ENCODE measurements at places on chromosomes 13 and 19.

GRCh38 chr13:55577847-55578210 lies 1562.9 kb upstream of the PRR20A start:
- H3K4me3 ChIP-seq, result no peak overlapping the region
- no peaks in the 10 kb centered on the region for H3K27me3 ChIP-seq

- H3K36me3 ChIP-seq, result no peaks in the 10 kb centered on the region
- no peaks in the 10 kb centered on the region for H3K27me3 ChIP-seq
These were observed 155.2 kb downstream of the DPF1 start for GRCh38 chr19:38068826-38069225.

DNA sequence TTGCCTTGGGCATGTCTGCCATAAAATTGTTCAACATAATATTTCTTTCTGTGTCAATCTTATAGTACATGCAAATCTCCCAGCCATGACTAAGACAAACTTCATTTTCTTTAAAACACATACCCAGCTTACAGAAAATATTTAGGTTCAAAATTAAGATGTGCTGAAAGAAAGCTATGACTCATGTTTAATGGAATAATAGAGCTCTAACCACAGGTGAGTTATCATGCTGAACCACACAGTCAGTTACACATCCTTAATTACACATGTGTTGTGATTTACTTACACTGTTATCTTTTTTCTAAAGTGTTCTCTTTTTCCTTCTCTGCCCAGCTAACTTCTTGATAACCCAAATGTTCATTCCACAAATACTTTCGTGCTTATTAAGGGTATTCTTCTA lies 1831.2 kb downstream of the OLFM4 start:
- H3K27ac ChIP-seq, result no peak overlapping the region
- no peak for DNase-seq
- no peaks in the 10 kb centered on the region for H3K36me3 ChIP-seq

DNA sequence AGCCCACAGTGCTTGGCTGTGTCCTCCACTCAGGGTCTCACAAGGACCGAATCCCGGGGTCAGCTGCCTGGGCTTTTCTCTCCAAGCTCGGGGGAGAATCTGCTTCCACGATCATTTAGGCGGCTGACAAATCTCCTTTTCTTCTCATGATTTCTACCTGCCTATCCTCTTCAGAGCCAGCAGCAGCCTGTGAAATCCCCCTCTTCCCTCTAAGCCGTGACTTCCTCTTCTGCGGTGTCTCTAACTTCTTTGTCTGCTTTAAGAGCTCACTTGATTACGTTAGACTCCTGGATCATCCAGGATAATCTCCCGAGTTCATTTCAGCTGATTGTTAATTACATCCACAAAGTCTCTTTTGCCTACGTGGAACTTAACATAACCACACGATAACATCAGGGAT lies 22.5 kb upstream of the ZNF845 start:
- no peaks in the 10 kb centered on the region for H3K27me3 ChIP-seq
- no peaks in the 10 kb centered on the region for H3K4me1 ChIP-seq
- DNase-seq, result no peak
- H3K4me3 ChIP-seq, result no peak overlapping the region
- no peaks in the 10 kb centered on the region for H3K36me3 ChIP-seq

DNA sequence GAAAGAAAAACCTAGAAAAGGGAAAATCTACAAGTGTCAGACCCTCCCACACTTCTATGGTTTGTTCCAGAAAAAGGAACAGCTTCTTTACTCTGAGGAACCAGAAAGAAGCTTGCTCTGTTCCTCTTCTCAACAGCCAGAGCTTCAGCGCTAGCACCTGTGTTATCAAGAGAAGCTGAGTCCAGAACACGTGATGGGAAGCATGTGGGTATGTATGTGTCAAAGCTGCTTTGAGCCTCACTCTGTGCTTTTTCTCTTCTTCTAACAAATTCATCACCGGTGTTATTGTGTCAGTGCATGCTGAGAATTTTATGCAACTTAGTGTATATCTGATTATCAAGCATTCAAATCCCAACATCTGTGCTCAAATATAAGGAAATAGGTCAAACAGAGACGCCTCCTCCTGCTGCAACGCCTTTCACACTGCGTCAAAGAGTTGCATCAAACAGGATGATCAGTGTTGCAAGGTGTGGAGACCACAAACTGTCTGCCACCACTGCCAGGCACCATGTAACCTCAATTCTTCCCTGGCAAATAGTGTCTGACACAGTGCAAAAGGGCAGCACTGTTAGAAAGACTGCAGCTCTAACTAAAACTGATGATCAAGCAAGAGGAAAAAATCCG lies 83.9 kb downstream of the LRRC63 start:
- no peaks in the 10 kb centered on the region for H3K36me3 ChIP-seq
- DNase-seq, result peak; percentile 40
- peaks cover 7% of the 10 kb centered on the region for H3K4me1 ChIP-seq
- no peak overlapping the region for H3K27ac ChIP-seq
- H3K27me3 ChIP-seq, result no peaks in the 10 kb centered on the region
- no peak overlapping the region for H3K4me3 ChIP-seq

DNA sequence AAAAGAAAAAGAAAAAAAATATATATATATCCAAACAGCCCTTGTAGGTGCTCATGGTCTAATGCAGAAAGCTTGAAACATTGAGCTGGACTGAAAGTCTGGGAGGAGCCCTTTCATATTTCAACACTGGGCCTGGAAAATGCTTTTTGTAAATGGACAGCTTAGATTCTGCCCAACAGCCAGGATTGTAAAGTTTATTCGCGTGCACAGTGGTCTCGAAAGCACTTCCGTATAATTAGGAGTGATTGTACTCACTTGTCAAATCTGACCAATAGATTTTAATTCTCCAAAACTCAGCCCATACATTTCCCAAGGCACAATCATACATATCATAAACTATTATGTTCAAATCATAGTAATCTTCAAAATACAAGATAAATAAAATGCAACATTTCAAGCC lies 260.1 kb downstream of the COL4A1 start:
- H3K27me3 ChIP-seq, result no peaks in the 10 kb centered on the region
- no peak for DNase-seq
- no peak overlapping the region for H3K27ac ChIP-seq
- H3K4me1 ChIP-seq, result no peaks in the 10 kb centered on the region

- H3K4me3 ChIP-seq, result no peak within 1 kb of the TSS
- no peak within 1 kb of the TSS for H3K27ac ChIP-seq
- no peaks in the 10 kb centered on the region for H3K36me3 ChIP-seq
- H3K4me1 ChIP-seq, result peaks cover 25% of the 10 kb centered on the region
- peak; percentile 79 for DNase-seq
These were observed at the start of gene GSX1 for GRCh38 chr13:27792393-27793218. TSS of gene GSX1 (plus strand) at chr13:27792483. CDS start at chr13:27792691, 208 bp downstream.

GRCh38 chr13:46039411-46040182 lies 12.9 kb downstream of the ZC3H13 start:
- H3K36me3 ChIP-seq, result no peaks in the 10 kb centered on the region
- no peak overlapping the region for H3K27ac ChIP-seq
- no peaks in the 10 kb centered on the region for H3K27me3 ChIP-seq

DNA sequence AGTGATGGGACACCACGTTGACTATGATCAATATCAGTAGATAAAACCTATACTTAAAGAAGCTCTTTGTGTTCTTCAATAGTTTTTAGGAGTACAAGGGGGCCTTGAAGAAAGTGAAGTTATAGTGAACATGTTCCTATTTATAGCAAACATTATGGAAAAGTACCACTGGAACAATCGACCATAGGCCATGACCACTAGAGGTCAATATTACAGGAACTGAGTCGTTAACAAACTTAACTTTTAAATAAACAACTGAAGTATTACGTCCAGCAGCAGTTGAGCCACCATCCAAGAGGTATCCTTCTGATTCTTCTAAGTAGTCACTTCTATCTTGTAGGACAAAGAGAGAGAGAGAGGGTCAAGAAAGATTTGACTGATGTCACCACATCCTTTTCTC lies 391.0 kb upstream of the SLITRK5 start:
- H3K27ac ChIP-seq, result no peak overlapping the region
- no peaks in the 10 kb centered on the region for H3K36me3 ChIP-seq
- no peaks in the 10 kb centered on the region for H3K27me3 ChIP-seq
- no peak for DNase-seq
- no peak overlapping the region for H3K4me3 ChIP-seq

DNA sequence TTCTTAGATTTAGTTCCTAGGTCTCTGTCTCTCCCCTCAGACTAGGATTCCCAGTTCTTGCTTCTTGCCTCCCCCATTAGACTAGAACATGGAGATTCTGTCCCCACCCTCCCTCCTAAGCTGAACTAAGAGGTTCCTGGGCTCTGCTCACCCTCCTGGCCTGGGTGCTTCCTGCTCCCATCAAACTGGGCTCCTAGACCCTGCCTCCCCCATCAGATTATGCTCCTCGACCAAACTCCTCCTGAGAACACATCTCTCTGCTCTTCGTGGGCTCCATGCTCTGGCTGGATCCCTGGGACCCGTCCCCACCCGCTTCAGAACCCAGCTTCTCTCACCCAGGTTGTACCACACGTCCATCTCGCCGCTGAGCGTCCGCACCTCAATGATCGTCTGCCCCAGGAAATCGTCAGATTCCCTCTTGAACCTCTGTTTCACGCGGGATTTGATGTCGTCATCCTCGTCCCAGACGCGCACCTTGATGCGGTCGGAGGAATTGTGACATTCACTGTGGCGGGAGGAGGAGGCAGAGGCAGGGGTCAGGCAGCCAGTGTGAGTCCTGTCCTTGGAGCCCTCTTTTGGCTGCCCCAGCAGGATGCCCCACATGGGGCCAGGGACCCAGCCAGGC lies 42.7 kb downstream of the UNC13A start:
- H3K27me3 ChIP-seq, result no peaks in the 10 kb centered on the region
- no peak for DNase-seq
- H3K27ac ChIP-seq, result no peak overlapping the region

DNA sequence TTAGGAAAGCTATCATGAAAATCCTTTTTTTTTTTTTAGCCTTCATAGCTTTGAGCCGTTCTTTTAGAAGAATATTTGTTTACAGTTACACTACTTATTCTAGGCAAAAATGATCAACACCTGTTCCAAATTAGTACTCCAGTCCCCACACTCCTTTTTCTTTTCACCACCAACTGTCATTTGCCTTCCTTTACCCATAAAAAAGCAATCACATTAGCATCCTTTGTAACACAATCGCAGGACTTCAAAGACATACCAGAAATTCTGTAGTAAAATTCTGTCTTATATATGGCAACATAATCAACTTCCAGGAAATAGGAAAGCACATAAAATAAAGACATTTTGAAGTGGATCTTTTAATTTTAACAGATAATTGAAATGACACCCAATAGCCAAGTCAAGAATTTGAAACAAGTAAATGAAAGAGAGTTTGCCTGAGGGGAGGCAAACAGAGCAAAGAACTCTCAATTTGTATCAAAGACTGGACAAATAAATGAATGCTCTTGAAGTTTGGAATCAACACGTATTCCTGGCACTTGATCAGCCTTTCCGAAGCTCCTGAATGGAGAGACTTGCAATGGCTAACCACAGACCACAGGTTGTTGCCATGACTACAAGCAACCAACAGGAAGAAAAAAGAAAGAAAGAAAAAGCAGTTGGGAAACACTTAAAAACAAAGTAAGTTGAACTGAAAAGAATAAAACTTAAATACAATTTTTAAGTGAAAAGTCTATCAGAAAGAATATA lies 206.8 kb downstream of the PCDH9 start:
- H3K4me3 ChIP-seq, result no peak overlapping the region
- H3K27me3 ChIP-seq, result no peaks in the 10 kb centered on the region

GRCh38 chr13:28440774-28441504 lies 54.0 kb downstream of the FLT1 start:
- no peaks in the 10 kb centered on the region for H3K36me3 ChIP-seq
- no peak for DNase-seq
- H3K4me3 ChIP-seq, result no peak overlapping the region
- no peak overlapping the region for H3K27ac ChIP-seq
- no peaks in the 10 kb centered on the region for H3K27me3 ChIP-seq

GRCh38 chr13:66751691-66752090 lies 478.4 kb downstream of the PCDH9 start:
- no peak overlapping the region for H3K4me3 ChIP-seq
- no peaks in the 10 kb centered on the region for H3K36me3 ChIP-seq
- H3K27me3 ChIP-seq, result no peaks in the 10 kb centered on the region
- no peak for DNase-seq

DNA sequence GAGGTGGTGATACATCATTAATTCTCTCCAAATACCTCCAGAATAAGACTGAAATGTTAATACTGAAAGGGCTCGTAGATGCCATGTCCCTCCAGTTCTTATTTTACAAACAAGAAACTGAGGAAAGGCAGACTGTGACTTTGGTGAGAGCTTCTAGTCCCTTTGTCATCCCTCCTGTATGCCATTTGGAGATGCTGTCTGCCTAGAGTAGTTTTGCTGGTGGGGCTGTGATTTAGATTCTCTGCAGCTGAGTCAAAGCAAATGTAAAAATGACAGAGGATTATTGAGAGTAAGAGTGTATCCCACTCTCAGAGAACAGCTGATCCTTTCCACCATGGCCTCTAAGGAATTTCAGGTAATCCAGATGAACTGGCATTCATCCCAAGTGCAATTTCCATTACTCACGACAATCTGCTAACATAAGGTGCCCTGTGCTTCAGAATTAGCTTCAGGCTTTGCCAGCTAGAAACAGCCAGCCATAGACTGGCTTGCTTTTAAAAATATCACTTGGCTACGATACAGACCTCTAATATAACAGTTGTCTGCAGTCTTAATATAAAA lies 16.8 kb downstream of the PABPC3 start:
- H3K4me3 ChIP-seq, result no peak overlapping the region
- no peaks in the 10 kb centered on the region for H3K27me3 ChIP-seq
- no peak for DNase-seq
- H3K4me1 ChIP-seq, result peaks cover 3% of the 10 kb centered on the region

GRCh38 chr13:23516702-23517101 lies 53.5 kb upstream of the TNFRSF19 start:
- H3K4me3 ChIP-seq, result no peak overlapping the region
- no peaks in the 10 kb centered on the region for H3K27me3 ChIP-seq
- H3K36me3 ChIP-seq, result no peaks in the 10 kb centered on the region

Data from testis (tissue), 5 donors.